ENCODE measurements at places on chromosomes 6 and 20.
A peak's percentile ranks its signal among the peaks of the same experiment; 100 is the strongest.

- DNase-seq = no peak
Observed at GRCh38 chr20:42130810-42131596, 512.8 kb upstream of the CHD6 start.

- no peak for DNase-seq
Observed at GRCh38 chr6:165109011-165109410, 200.4 kb downstream of the C6orf118 start.

DNA sequence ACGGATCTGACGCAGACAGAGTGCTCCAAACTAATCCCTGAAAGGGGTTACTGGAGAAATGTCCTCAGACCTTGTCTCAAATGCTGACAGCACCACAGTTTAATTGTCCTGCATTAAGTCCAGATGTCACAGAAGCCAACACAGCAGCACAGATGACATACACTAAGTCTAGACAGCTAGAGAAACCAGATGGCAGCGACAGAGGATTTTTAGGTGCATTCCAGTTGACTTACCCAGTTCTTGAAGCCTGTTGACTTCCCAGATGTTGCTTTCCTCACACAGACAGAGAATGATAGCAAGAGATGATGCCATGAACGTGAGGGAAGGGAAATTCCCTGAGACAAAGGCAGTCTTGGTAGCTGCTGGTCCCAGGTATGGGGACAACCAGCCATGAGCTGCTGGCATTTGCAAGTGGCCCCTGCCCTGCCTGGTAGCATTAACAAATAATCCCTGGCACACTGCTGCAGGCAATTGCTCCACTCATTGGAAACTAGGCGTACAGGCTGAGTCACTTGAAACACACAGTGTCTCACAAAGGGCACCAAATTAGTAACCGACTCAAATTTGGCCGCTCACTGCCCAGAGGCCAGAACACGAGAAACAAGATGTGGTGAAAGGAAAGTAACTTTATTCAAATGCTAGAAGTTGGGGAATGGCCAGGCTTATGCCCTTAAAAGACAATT, 52.2 kb downstream of the ADGB start:
- no peak for DNase-seq

DNA sequence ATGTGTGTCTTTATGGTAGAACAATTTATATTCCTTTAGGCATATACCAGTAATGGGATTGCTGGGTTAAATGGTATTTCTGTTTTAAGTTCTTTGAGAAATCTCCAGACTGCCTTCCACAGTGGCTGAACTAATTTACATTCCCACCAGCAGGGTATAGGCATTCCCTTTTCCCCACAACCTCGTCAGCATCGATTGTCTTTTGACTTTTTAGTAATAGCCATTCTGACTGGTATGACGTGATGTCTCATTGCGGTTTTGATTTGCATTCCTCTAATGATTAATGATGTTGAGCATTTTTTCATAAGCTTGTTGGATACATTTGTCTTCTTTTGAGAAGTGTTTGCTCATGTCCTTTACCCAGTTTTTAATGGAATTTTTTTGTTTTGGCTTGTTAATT, 5.3 kb upstream of the TASP1 start:
- DNase-seq = peak; percentile 38

- no peak for DNase-seq
Observed at GRCh38 chr6:30676660-30677285, 4.0 kb upstream of the DHX16 start.

DNA sequence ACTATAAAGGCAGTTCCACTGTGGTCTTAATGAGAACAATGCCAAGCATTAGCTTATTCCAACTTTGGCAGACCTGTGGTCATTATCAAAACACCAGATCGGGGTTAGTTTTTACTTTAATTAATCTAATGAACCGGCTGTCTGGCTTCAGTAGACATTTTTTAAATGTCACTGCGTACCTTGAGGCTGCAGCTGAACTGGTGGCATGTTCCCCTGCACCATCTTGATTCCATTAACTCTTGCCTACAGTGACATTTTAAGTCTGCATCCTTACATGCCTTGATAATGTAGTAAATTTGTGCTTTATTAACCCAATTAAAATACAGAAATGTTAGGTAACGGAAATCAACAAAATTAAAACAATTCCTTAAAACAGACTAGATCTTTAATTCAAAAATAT, 127.0 kb downstream of the KIF16B start:
- no peak for DNase-seq

GRCh38 chr6:106253731-106254130, 71.8 kb downstream of the ATG5 start:
- no peak for DNase-seq

GRCh38 chr6:50637267-50637666, 76.1 kb upstream of the TFAP2D start:
- DNase-seq = no peak

- DNase-seq = no peak
Observed at GRCh38 chr6:169828176-169828575, 76.8 kb downstream of the ERMARD start.
